ENCODE measurements at places on chromosomes 16 and 17.

DNA sequence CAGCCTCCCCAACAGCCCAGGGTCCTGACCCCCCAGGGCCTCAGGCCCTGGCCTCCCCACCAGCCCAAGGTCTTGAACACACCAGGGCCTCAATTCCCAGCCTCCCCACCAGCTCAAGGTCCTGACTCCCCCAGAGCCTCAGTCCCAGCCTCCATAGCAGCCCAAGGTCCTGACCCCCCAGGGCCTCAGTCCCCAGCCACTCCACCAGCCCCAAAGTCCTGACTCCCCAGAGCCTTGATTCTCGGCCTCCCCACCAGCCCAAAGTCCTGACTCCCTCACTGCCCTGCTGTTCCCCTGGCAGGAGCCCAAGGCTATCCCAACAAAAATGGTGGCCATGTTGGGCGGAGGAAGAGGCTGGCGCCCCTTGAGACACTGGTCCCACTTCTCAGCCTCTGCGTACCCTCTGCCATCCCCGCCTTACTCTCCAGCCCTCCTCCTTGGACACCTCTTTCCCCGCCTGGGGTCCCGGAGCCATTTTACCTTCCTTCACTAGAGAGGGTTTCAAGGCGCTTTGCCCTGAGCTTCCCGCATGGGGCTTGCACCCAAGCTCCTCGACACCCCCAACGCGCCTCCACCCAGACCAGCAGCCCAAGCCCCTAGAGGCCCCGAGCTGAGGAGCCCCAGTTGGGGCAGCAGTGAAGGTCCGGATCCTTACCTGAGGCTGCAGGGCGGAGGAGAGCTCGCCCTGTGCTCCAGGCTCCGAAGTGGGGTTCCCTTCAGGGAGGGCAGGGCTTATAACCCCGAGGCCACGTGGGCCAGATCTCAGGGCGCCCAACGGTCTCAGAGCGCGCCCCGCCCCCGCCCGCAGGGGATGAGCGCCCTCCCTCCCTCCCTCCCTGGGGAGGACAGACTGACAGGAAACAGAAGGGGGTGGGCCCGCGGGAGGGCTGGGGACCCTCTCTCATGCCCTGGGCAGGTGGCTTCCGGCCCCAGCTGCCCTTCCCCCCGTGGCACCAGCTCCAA is 3.5 kb upstream of the TSPOAP1 start:
- DNase-seq: no peak

GRCh38 chr17:45088741-45089140 is 27.6 kb downstream of the NMT1 start:
- no peak for DNase-seq

GRCh38 chr16:84526794-84527531 is 22.5 kb upstream of the MEAK7 start:
- DNase-seq: no peak

DNA sequence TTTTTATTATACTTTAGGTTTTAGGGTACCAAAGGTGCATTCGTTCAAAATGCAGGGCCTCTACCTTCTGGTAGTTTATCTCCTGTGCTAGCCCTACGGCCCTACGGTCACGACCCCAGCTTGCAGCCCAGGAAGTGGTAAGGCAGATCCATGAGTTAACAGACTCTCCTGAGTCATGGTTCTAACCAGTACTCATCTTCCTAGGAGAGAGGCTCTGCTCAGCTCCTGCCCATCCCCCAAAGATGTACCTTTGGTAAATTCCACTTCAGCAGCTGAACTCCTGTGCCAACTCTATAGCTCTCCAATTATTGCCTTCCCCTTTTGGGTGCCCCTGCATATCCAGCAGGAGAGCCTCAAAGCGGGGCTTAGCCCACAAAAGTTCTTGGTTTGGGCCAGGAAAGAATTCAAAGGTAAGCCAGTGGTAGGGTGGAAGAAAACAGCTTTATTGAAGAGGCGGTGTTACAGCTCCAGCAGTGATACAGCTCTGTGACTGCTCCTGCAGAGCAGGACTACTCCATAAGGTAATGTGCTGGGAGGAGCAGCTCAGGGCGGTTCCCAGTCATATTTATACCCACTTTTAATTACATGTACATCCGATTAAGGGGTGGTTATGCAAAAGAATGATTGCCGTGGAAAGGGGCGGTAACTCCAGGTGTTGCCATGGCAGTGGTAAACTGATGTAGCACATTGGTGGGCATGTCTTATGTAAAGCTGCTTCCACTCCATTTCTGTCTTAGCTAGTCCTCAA is 241.4 kb downstream of the PMP22 start:
- DNase-seq: no peak

DNA sequence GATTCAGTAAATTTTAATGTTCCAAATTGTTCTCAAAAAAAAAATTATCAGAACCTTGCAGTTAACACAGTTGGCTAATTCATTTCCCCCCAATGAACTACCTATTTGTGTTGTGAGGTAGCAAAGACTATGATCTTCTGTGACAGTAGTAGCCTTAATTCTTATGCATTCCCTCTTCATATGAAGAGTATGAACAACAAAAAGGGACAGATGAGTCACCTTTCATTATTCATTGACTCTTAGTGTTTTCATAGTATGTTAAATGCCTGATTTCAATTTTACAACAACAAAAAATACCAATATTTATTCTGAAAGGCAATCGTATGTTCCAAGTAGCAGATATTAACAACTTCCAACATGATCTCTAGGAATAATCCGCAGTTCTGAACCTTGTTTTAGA is 3.6 kb upstream of the SLFN11 start:
- no peak for DNase-seq

DNA sequence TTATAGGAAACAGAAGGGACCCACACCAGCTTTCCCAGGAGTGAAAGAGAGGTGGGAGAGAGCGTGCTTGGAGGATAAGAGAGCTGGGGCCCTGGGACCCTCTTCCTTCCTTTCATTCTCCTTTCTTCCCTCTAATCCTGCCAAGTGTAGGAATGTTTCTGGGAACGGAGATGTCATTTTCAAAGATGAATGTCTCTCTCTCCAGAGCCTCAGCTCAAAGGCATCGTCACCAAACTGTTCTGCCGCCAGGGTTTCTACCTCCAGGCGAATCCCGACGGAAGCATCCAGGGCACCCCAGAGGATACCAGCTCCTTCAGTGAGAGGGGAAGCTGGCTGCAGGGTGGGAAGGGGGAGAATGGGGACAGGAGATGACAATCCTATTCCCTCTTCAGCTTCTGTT is 2.0 kb downstream of the FGF11 start:
- no peak for DNase-seq

DNA sequence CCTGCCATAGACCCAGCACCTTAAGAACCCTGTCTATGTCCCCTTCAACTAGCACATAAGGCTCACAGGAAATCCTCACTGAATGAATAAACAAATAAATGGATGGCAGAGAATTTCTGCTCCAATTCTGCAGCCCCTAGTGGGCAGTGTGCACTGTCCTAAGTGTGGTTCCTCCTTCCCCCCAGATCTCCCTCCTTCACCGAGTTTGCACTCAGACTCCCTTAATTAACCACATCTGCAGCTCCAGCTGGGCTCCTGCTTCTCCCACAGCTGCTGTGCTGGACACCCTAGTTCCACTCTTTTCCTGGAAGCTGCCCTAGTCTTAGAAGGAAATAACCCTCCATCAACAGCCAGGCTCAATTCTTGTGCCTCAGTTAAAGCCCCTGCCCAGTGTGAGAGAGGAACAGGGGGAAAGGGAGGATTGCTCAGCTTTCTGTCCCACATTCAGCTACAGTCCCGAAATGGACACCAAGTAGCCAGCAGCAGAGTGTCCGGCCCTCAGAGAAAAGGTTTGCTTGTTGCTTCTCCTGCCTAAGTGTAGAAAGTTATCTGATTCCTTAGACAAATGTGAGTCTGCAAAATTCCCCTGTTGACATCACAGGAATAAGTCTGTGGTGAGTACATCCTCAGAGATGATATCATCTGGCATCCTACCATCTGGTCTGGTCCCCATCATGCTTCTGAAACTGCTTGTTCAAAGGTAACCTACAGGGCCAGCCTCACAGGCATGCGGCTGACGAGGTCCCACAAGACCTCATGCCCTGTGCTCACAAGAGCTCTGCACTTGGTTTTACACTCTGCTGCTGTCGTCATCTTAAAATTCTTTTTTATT is 12.3 kb downstream of the LRRC3C start:
- peak; percentile 40 for DNase-seq

DNA sequence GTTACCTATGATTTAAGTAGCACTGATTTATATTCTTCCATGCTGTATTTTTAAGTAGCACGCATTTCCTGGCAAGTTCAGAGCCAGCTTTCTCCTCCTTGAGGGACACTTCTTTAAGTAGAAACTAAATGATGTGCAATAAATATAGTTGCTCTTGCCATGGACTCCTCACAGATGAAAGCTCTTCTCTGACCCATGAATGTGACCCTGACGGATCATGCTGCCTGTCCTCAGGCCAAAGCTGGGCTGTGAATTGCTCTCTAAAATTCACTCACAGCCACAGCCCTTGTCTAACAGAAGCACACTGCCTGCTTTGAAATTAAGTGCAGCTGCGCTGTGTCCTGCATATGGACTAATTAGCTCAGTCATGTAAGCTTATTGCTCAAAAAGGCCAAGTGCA is 438.8 kb downstream of the PMP22 start:
- no peak for DNase-seq

DNA sequence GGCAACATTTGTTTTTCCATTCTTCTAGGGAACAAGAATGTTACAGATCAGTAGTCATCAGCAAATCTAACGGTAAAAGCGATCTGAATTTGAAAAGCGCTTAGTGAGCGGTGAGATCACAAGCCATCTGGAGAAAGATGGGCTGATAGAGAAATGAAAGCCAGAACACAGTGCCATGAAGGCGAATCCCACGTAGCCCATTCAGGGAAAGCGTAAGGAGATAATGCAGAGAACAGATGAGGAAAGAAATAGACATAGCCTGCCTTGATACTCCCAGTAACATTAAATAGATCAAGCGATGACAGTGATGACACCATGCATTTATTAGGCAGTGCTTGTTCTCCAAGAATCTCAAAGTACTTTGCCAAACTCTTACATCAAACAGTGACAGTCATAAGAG is 183.1 kb upstream of the PSMD7 start:
- no peak for DNase-seq

DNA sequence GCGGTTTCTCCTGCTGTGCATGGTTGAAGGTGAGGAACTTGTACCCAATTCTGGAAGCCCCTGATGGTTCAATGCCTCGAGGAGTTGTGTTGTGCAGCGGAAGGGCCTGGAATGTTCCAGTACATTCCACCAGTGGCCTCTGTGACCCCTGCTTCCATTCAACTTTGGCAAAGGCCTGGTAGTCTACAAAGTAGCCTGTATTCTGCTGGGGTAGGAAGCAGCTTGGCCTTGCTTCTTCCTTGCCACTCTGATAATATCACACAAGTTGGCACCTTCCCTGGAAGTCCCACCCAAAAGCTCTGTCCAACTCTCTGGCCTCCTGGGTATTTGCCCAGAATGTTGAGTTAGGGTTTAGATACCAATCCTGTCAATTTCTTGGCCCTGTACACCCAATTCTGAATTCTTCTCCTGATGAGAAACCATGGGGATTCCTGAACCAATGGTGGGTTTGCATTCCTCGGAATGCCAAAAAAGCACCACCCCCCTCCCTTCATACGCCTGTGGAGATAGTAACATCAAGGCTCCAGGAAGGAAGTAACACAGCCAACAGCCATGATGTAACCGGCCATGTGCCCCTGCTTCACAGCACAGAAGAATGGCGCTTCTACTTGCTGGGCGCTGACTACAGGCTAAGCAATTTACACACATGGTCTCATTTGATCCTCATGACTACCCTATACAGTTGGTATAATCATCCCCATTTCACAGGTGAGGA is 11.8 kb upstream of the FAM117A start:
- no peak for DNase-seq

- DNase-seq: no peak
These were observed 202.1 kb upstream of the IRX3 start for GRCh38 chr16:54488729-54489128.

- DNase-seq: no peak
These were observed 18.9 kb upstream of the HERPUD1 start for GRCh38 chr16:56912746-56913708.

DNA sequence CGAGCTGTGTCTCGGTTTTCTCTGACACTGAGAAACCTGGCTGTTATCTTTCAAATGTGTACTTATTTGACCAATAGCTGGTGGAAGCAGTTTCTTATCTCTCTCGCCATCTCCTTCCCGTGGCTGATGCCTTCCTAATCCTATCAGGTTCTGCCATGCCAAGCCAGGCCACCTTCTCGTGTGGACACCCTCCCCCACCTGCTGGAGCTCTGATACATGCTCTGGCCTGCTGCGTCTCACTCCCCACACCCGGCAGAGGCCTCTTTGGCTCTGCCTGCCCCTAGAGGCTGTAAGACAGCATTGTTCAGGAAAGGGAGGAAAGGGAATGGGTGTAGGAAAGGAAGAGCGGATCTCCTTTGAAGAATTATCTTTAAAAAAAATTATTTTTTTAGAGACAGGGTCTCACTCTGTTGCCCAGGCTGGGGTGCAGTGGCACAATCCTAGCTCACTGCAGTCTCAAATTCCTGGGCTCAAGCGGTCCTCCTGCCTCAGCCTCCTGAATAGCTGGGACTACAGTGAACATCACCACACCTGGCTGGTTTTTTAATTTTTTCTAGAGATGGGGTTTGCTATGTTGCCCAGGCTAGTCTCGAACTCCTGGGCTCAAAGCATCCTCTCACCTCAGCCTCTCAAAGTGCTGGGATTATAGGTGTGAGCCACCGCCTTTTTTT is 7.5 kb upstream of the ARMC5 start:
- peak; percentile 80 for DNase-seq

- peak; percentile 50 for DNase-seq
These were observed 30.6 kb upstream of the FAAP100 start for GRCh38 chr17:81582749-81583148.

GRCh38 chr17:40454613-40454995 is 11.4 kb downstream of the IGFBP4 start:
- no peak for DNase-seq

GRCh38 chr16:86075488-86075785 is 176.5 kb downstream of the IRF8 start:
- DNase-seq: no peak
